ENCODE measurements at places on chromosomes 4 and X.

GRCh38 chr4:2105559-2105958 lies 46.4 kb downstream of the NAT8L start:
- no peak for DNase-seq

DNA sequence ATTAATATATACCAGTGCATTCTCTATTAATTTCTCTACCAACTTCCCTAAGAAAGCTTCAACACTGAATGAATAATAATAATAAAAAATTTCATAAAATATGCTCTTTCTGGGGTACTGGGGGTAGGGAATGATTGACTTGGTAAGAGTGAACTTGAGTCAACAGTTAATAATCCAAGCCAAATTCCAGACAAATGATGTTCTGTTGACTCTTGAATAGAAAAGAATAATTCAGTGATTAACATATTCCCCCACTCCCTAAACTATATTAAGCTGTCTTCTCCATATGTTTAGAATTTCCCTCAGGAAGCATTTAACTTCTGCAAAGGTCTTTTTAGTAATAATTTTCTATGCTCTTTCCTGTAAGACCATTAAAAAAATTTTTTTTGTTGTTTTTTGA lies 12.3 kb downstream of the PGRMC2 start:
- no peak for DNase-seq

GRCh38 chr4:109295081-109295480 lies 7.4 kb downstream of the COL25A1 start:
- DNase-seq: no peak

- no peak for DNase-seq
Observed at GRCh38 chr4:20193141-20193936, 58.4 kb upstream of the SLIT2 start.

DNA sequence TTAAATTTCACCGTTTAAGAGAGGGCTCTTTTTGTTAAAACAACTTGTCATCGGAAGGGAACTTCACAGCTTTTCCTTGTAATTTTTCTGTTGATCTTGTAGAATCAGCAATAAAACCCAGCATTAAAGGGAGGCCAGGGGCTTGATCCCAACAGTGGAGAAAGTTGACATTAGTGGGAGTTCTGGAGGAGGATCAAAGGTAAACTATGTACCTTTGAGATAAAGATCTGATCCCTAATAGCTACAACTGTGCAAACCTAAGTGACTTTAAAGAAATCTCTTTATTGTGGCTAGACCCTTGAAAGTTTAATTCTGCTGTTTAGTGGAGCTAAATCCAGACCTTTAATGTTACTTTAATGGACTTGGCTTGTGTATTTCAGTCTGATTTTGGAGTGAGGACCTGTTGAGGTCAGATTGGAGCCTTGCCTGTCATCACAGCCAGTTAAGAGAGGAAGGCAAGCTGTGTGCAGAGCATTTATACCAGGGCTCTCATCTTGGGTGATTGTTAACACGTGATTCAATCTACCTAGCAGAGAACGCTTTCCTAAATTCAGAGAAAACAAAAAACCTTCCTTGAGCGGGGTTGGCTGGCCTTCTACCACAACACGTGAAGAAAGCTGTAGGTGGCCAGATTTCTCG lies 1.7 kb downstream of the DOCK11 start:
- no peak for DNase-seq

DNA sequence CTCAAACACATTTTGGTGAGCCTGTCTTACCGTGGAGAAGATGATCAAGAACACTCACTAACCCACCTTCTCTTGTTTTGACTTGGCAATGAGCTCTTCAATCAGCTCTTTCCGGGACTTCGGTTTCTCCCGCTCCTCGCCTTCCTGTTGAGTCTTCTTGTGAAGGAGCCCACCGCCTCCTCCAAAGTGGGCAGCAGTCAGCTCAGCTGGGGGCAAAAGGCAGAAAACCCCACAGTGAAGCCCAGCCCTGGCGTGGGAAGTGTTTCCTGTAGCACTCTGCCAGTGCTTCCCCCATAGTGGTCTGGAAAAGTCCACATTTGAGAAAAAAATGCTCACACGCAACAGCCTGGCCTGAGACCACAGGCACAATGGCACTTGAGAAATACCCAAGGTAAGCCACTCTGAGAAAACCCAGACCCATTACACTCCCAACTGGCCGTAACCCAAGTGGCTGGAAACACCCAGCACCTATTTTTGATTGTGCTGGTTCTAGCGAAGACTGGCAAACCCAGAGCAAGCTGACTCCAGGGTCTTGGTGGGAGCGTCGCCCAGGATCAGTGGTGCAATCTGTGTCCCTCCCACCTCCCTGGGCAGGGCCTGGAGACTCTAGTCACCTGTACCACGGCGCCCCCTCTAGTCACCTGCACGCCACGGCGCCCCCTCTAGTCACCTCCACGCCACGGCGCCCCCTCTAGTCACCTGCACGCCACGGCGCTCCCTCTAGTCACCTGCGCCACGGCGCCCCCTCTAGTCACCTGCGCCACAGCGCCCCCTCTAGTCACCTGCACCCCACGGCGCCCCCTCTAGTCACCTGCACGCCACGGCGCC lies 8.6 kb downstream of the NOP14 start:
- DNase-seq: no peak

DNA sequence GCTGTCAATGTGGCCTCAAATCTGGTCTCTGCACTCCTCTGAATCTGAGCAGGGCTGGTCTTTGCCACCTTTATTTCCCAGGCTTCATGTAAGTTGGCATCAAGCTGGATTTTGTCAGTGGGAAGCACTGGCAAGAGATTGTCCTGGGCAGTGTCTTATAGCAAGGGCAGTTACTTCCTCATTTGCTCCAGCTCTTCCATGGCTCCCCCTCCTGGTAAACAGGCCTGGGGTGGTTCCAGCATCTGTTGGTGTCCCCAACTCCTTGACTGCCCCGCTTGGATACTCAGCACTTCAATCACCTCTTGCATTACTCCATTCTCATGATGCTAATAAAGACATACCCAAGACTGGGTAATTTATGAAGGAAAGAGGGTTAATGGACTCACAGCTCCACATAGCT lies 15.0 kb upstream of the REST start:
- DNase-seq: no peak

DNA sequence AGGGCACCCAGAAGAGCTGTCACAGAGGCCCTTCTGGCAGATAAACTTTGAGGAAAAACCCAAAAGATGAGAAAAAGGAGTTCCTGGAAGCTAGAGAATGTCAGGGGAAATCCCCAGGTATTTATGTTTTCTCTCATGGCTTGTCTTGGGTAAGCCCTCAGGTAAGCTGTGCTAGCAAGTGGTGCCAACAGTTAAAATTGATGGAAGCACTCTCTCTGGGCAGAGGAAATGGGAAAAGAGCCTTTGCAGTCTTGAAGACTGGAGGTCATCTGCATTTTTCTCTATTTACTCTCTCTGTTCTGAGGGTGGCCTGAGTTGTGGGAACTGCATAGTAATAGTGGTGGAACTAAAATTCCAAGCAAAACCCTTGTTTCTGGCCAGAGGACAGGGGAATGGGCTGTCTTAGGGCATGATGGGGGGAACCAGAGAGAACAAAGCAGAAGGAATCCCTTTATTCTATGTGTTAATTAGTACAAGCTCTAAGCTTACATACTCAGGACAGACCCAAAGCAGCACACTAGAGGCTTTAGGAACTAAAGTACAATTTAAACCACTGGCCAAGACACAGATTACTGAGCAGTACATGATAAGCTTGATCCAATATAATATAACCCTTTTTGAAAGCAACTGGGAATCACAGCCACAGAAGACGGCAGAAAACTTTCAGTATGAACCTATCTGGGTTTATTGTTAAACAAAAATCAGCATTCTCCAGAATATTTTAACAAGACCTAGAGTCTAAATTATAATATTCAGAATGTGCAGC lies 53.3 kb upstream of the SLC10A4 start:
- no peak for DNase-seq

GRCh38 chr4:124777007-124777406 lies 64.5 kb upstream of the ANKRD50 start:
- no peak for DNase-seq

- no peak for DNase-seq
Observed at GRCh38 chr4:119039779-119040178, 95.9 kb upstream of the MYOZ2 start.

DNA sequence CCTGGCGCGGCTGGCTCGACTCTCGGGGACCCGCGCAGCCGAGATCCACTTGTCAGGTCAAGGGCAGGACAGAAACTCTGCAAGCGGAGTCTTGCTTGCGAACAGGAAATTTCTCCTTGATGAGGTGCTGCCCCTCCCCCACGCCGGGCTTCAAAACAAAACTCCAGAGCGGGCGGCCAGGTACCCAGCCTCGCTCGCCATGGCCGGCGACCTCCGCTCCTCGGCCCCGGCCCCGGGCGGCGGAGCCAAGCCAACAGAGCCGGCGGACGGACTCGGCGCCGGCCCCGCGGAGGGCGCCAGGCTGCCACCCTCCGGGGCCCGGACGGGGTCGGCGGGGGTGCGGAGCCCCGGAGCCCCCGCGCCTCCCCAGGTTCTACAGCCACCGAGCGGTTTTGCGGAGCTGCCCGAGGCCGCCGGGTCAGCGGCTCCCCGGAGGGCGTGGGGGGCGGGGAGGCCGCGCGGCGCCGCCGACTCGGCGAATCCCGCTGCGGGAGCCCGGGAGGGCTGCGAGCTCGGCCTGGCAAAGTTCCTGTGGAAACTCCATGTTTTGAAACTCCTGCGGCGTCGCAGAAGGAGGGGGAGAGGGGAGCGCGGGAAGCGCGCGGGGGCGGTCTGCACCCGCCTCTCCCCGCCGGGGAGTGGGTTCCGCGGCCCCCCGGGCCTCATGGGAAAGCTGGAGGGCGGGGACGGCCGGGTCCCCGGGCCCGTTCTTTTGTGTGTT lies 11.7 kb upstream of the BCOR start:
- no peak for DNase-seq

- no peak for DNase-seq
Observed at GRCh38 chrX:24424948-24425347, 40.1 kb upstream of the PDK3 start.

DNA sequence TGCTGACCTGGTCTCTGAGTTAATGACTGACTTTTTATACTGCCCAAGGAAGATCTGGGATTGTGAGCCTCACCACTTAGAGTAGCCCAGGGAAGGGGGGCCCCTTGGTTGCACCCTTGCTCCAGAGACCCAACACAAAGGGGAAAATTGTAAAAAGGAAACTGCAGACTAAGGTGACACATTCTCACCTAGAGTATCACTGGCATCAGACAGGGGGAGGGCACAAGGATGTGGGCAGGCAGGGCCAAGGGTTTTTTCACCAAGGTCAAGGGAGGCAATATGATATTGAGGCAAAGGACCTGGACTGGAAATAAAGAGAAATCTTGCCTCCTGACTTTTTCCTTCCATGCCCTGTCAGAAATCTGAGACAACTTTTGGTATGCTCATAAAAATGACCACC lies 386.2 kb upstream of the FGF16 start:
- DNase-seq: no peak

GRCh38 chr4:76201276-76201675 lies 12.3 kb downstream of the SCARB2 start:
- no peak for DNase-seq

GRCh38 chr4:108139089-108139488 lies 29.6 kb downstream of the LEF1 start:
- DNase-seq: no peak

GRCh38 chrX:103584596-103584995 lies 719 bp upstream of the TCEAL4 start:
- peak; percentile 4 for DNase-seq

DNA sequence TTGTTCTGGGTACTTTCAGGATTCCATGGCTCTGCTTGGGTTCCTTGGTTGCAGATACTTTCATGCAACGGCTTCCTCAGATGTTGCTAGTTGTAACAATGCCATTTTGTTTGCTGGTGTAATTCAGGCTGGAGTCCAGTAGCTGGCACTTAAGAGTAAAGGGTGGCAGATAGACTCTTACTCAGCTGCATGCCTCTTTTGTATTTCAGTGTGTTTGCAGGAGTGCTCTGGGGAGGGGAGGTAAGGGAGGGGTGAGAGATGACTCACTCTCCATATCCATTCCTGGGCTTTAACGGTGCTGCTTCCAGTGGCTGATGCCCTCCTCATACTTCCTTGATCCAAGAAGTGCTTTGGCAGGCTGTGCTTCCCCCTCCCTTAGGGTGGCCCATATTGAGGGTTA lies 155.2 kb downstream of the ZNF330 start:
- DNase-seq: no peak

DNA sequence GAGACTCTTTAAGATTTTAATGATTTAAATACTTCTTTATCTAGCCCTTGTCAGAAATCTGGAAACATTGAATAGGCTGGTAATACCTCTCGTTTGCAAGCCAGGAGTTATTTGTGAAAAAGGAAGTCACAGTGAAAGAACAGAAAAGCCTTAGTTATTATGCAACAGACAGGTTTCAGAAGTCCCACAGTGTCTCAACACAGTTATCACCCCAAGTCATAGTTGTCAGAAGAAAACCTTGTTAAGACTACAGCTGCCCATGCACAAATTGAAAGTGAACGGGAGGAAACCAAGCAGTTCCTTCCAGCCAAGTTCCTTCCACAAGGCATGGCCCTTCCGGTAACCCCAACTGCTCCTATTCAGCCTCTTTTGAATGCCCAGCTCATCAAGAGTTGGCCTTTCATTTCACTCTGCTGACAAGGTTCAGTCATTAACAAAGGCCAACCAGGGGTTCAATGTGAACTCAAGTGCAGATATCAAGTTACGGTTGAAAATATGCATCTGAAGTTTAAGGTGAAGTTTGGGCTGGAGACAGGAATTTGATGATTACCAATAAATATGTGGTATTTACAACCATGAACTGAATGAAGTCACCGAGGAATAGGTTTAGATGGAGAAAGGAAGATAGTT lies 15.6 kb downstream of the ALPK1 start:
- no peak for DNase-seq

DNA sequence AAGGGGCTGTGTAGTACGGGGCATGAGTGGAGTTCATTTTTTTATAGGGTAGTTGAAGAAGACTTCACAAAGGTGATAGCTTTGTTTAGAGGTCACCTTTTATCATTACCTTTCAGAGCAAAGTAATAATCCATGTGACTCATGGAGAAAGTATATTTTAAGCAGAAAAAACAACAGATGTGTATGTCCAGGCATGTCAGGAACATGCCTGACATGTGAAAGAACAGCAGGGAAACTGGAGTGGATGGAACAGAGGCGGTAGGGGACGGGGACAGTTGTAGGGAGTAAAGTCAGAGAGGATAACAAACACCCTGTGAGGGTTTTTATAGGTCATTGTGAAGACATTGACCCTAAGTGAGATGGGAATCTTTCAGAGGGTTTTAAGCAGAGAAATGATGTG lies 107.6 kb downstream of the USP9X start:
- no peak for DNase-seq

- no peak for DNase-seq
Observed at GRCh38 chr4:181564625-181565024, 678.6 kb upstream of the TENM3 start.

- DNase-seq: no peak
Observed at GRCh38 chr4:102288497-102288896, 56.8 kb downstream of the SLC39A8 start.

- DNase-seq: no peak
Observed at GRCh38 chr4:37023504-37023903, 221.0 kb upstream of the NWD2 start.
